Suppressor macrophage treated with lipopolysaccharide for 4 hours (primary cell): ENCODE measurements at places on chromosomes 16 and 17.

GRCh38 chr16:83762141-83762991 lies 45.4 kb upstream of the HSBP1 start:
- DNase-seq, result no peak

GRCh38 chr17:17822189-17822588 lies 14.6 kb downstream of the SREBF1 start:
- DNase-seq, result no peak

DNA sequence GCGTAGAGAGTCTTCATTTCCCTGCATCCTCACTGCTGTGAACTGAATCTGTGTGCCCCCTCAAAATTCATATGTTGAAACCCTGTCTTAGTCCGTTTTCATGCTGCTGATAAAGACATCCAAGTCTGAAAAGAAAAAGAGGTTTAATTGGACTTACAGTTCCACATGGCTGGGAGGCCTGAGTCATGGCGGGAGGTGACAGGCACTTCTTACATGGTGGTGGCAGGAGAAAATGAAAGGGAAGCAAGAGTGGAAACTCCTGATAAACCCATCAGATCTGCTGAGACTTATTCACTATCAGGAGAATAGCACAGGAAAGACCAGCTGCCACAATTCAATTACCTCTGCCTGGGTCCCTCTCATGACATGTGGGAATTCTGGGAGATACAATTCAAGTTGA lies 3.1 kb upstream of the CCDC42 start:
- peak; percentile 54 for DNase-seq

DNA sequence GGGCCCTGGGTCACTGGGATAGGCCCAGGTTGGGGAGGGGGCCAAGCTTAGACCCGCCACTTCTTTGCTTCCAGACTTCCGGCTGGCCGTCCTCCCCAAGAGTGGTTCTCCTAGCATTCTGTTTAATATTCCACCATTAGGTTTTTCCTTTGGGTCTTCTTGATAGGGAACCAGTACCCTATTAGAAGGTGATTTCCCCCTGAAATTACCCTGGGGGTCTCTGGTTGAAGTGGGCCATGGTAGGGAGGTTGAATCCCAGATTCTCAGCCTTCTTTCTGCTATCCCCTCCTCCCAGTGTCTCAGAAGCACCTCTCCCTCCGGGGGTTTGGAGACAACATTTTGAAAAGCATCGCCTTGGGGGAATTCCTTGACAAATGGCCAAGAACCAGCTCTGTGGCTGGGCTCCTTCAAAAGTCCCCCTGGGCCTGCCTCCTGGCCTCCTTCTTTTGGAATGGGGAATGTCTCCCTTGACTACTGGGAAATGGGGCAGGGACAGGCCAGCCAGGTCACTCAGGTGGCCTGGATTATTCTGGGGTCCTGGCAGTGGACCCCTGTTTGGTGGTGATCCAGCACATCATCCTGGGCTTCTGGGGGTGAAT lies 5.7 kb downstream of the LASP1 start:
- DNase-seq, result no peak

- DNase-seq, result no peak
Measured at GRCh38 chr17:76833034-76833644, 35.1 kb upstream of the MGAT5B start.

DNA sequence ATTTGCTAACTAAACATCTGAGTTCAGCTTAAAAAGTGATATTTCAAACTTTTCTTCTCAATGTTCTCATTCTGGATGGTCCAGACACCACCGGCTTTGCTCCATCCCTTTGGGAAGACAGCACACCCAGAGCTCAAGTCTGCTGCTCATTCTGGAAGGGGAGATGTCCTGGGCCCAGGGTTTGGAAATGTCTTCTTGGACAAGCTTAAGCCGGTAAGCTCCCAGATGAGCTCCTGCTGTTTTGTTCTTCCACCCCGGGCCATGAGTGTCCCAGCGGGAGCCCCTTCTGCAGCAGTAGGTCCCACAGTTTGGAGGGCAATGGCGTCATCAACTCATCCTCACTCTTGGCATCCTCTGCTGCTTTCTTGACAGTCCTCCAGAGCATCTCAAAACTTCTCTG lies 105.2 kb downstream of the TMEM100 start:
- DNase-seq, result no peak

GRCh38 chr17:47603830-47604597 lies 45.7 kb upstream of the KPNB1 start:
- no peak for DNase-seq

DNA sequence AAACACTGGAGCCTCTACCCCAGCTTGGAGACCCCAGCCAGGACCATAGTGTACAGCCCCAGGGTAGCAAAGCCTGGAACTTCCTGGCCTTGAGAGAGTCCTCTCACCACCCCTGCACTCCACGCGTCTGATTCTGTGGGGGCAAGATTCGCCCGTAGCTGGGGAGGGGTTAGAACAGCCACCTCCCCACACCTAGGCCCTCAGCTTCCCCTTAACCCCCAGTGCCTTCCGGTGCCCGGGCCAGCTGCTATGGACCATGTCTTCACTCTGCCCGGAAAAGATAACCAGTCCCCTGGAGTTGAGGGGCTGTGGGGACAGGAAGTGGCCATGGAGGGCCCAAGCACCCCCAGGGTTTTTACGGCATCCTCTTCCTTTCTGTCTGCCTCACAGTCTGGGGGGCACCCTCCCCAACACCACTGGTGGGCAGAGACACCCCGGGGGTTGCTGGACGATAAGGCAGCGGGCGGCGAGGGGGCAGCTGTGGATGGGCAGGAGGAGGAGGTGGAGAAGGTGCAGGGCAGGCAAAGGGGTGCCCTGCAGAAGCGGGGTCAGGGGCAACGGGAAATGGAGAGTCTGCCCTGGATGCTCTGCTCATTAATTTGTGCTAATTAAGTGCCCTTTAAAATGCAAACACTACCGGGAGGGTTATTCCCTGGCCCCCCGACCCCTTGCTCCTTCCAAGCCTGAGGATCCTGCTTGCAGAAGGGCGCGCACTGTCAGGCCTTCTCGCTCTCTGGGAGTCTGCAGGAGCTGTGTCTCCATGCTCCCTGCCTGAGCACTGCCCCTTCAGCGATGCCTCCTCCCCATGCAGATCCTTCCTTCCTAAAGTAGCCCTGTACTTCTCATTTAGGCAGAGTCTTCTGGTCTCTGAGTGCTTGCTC lies 2.4 kb downstream of the PRSS27 start:
- DNase-seq, result no peak

GRCh38 chr16:53780051-53780450 lies 76.1 kb downstream of the FTO start:
- no peak for DNase-seq

GRCh38 chr17:65931246-65932149 lies 260.4 kb downstream of the CEP112 start:
- no peak for DNase-seq

- DNase-seq, result peak; percentile 35
Measured at GRCh38 chr17:21167303-21167702, 40.5 kb downstream of the DHRS7B start.

- no peak for DNase-seq
Measured at GRCh38 chr16:11313493-11314308, 31.6 kb upstream of the RMI2 start.

DNA sequence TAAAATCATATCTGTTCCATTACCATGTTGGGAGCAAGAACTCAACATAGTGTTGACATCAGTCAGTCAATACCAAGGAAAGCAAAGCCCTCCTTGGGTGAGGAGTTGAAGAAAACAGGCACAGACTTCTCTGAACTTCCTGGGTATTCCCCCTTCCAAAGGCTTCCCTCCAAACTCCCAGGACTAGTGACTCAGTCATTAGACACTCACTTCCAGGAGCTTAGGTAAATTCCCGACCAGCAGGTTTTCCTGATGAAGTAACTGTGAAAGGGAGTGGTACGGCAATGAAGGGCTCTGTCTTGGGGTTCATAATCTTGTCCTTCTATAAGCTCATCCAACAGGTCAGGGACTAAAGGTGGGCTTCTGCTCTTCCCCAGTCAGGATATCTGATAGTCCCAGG lies 293.8 kb upstream of the AXIN2 start:
- DNase-seq, result no peak

DNA sequence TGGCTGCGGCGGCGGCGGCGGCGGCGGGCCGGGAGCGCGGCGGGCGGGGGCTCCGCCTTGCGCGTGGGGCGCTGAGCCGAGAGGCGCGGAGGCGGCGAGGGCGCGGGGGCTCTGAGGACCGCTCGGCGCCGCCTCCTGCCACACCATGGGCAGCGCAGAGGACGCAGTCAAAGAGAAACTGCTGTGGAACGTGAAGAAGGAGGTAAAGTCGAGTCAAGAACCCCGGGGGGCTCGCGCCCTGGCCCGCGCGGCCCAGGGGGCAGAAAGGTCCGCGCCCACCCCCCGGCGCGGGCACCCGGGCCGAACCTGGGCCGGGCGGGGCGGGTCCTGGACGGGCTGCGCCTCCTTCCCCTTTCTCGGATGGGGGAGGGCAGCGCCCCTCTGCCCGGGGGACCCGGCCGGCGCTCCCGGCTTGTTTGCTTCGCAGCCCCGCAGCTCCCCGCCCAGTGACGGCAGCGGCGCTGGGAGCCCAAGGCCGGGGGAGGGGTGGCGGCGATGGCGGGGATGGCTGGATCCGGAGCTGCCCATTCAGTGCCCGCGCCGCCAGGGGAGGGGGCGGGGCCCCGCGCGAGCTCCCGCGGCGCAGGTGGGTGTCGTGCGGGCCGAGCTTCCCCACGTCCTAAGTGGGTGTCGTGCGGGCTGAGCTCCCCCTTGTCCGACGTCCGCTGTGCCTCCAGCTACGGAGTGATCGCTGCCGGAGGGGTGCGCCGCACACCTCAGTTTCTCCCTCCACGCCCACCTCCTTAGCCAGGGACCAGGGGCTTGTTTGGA lies 428 bp downstream of the SGSM2 start:
- peak; percentile 64 for DNase-seq

DNA sequence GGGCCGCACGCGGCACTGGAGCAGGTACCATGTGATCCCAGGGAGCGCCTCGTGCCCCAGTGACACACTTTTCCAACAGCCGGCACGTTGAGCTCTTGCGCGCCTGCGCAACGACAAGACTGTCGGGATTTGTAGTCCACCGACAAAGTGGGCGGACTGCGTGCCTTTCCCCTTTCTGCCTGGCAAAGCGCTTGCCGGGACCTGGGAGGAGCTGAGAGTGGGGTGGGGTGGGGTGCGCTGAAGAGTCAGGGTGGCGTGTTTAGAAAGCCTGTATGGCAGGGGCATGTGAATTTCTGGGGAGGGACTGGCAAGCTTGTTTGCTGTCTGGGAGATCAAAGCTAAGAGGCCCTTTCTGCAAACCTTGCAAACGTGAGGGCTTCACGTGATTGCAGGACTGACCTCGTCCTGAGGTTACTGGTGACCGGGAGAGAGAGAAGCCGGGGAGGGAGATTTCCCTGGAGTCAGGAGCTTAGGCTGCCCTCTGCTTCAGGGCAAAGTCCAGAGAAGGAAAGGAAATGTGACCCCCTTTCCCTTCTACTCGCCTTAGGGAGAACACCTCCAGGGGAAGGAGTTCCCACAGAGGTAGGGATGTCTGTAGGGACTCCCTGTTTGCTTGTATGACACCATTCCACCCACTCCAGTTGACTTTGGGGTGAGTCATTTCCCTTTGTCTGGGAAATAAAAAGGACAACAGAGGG lies 429 bp upstream of the NR1D1 start:
- DNase-seq, result peak; percentile 97

DNA sequence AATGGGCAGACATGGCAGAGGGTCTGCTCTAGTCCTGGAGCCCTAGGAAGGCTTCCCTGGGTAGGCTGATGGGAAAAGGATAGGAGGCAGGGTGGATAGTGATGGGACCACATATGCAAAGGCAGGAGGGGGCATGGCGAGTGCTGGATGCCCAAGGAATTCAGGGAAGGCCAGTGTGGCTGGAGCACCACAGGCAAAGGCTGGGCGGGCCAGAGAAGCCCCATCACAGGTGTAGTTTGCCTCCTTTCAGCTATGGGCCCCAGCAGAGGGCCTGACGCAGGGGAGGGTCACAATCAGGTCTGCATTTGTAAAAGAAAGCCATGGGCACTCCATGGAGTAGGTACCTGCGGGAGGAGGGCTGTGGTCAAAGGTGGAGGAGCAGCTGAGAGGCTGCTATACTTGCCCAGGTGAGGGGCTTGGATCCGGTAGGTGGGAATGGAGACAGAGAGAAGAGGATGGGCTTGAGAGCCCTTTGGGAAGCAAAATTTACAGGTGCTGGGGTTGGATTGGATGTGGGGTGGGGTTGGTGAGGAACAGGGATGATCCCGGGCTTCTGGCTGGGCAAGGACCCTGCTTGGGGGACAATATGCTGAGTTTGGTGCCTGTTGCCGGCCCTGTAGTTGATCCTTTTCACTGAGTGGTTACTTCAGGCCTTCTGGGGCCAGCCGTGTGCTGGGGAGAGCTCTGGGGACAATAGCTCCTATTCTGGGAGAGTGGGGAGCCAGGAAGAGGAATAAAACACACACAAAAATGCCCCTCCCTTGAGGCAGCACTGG lies 6.5 kb upstream of the COL1A1 start:
- no peak for DNase-seq

GRCh38 chr16:66238696-66239095 lies 127.8 kb upstream of the CDH5 start:
- no peak for DNase-seq

DNA sequence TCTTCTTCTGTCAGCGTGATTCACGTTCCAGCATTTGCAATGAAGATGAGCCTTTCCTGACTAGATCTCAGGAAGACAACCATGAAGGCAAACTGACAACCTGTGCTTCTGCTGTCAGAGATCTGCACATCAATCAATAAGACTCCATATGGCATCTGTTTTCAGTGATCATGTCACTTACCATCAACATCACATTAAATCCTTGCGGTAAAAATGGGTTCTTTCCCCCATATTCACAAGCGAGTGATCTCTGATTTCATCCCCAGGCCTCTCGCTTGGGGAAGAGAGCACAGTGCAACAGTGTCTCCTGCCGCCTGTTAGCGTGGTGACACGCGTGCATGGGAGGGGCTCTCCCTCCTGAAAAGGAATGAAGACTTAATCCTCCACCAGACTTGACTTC lies 11.1 kb downstream of the NACA2 start:
- DNase-seq, result no peak

GRCh38 chr17:34850023-34850422 lies 111.2 kb downstream of the CCT6B start:
- DNase-seq, result peak; percentile 6

GRCh38 chr16:30429418-30429677 lies 482 bp downstream of the DCTPP1 start:
- DNase-seq, result no peak

DNA sequence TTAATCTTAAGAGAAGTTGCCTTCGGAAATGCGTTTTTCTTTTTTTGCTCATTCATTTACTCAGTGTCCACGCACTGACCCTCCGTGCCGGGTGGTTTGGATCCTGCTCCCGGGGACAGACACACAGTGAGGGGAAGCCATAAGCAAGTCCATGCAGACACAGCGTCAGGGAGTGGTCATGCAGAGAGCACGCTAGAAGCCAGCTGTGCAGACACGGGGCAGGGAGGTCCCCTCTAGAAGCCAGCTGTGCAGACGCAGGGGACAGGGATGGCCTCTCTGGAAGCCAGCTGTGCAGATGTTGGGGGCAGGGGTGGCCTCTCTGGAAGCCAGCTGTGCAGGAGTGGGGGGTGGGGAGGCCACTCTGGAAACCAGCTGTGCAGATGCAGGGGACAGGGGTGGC lies 4.8 kb downstream of the GAA start:
- DNase-seq, result no peak

- peak; percentile 49 for DNase-seq
Measured at GRCh38 chr17:59423137-59423724, 91.8 kb downstream of the YPEL2 start.

- DNase-seq, result no peak
Measured at GRCh38 chr17:69287168-69287567, 39.8 kb downstream of the ABCA5 start.
